Muscle of arm (tissue), 14 donors: ENCODE measurements at places on chromosomes 13 and 19. TPM values are rescaled to one million over a fixed set of nuclear protein-coding genes. Genes with fewer than 3 reads are reported as not detected.

Gene CYP2F1
- polyA plus RNA-seq: not detected

Gene FUZ
- not detected for polyA plus RNA-seq

Gene ODAD3
- polyA plus RNA-seq: 0.28 TPM

Gene FXYD1
- polyA plus RNA-seq: 177 TPM

Gene AP1M1
- 38.7 TPM for polyA plus RNA-seq

Gene LILRB3
- polyA plus RNA-seq: 4.1 TPM

Gene FBXO17
- polyA plus RNA-seq: 22.6 TPM

Gene CPB2
- polyA plus RNA-seq: not detected

Gene CCNA1
- polyA plus RNA-seq: 0.86 TPM

Gene IL11
- polyA plus RNA-seq: 0.31 TPM

Gene CFAP97D2
- polyA plus RNA-seq: not detected

Gene KLK2
- polyA plus RNA-seq: not detected

Gene TNNI3
- not detected for polyA plus RNA-seq

Gene RYR1
- 571 TPM for polyA plus RNA-seq

Gene PLK5
- 0.18 TPM for polyA plus RNA-seq

Gene PRKACA
- polyA plus RNA-seq: 415 TPM

Gene KLK3
- not detected for polyA plus RNA-seq

Gene ZFP36
- polyA plus RNA-seq: 31.1 TPM

Gene NECTIN2
- polyA plus RNA-seq: 38.0 TPM

Gene ZNF793
- 9.2 TPM for polyA plus RNA-seq

Gene ENOX1
- 8.0 TPM for polyA plus RNA-seq

Gene CGB5
- polyA plus RNA-seq: not detected

Gene MISP3
- 0.99 TPM for polyA plus RNA-seq

Gene ELAVL3
- polyA plus RNA-seq: 0.36 TPM

Gene ZNF77
- 8.9 TPM for polyA plus RNA-seq

Gene ZNF653
- 3.3 TPM for polyA plus RNA-seq

Gene PEAK3
- not detected for polyA plus RNA-seq

Gene AMER2
- 0.09 TPM for polyA plus RNA-seq

Gene TNFSF13B
- polyA plus RNA-seq: 3.7 TPM

Gene IZUMO1
- 0.43 TPM for polyA plus RNA-seq

Gene PDE4C
- polyA plus RNA-seq: 1.1 TPM

Gene FAM216B
- not detected for polyA plus RNA-seq

Gene TRPC4
- 0.62 TPM for polyA plus RNA-seq

Gene CYSLTR2
- polyA plus RNA-seq: not detected

Gene ARHGAP45
- polyA plus RNA-seq: 26.0 TPM

Gene SIGLECL1
- not detected for polyA plus RNA-seq

Gene PLEKHF1
- polyA plus RNA-seq: not detected

Gene SPHK2
- 8.7 TPM for polyA plus RNA-seq

Gene AZU1
- 1.1 TPM for polyA plus RNA-seq

Gene CBLC
- polyA plus RNA-seq: 0.12 TPM

Gene CRX
- not detected for polyA plus RNA-seq

Gene TMEM255B
- polyA plus RNA-seq: 5.7 TPM
